ENCODE measurements at places on chromosomes 1 and 21.

DNA sequence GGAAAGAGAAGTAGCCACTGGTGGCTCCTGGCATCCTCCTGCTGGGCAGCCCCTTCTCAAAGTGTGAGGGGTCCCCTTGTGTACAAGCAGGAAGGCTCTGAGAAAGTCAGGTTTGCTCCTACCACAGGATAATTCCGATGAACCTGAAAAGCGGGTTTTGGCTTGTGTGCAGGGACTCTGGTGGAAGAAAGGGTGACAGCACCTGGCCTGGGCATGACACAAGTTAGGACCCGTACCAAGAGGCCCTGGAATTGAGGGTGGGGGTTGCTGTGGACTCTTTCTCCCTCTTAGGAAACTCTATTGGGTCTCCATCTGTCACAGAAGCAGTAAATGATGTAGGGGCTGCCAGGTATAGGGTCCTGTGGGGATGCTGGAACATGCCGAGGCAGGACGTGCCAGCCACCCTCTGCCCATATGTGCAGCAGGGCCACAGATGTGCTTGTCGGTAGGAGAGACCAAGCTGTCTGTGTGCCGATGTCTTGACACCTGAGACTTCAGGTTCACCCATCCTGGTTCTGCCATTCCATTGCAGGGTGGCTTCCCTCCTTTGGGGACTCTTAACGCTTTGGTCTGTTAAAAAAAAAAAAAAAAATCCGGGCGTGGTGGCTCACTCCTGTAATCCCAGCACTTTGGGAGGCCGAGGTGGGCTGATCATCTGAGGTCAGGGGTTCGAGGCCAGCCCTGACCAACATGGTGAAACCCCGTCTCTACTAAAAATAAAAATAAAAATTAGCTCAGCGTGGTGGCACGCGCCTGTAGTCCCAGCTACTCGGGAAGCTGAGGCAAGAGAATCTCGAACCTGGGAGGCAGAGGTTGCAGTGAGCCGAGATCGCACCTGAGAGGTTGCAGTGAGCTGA is 9.8 kb downstream of the C1orf35 start:
- DNase-seq: no peak

- DNase-seq: no peak
Measured at GRCh38 chr21:25381936-25382452, 225.3 kb downstream of the MRPL39 start.

DNA sequence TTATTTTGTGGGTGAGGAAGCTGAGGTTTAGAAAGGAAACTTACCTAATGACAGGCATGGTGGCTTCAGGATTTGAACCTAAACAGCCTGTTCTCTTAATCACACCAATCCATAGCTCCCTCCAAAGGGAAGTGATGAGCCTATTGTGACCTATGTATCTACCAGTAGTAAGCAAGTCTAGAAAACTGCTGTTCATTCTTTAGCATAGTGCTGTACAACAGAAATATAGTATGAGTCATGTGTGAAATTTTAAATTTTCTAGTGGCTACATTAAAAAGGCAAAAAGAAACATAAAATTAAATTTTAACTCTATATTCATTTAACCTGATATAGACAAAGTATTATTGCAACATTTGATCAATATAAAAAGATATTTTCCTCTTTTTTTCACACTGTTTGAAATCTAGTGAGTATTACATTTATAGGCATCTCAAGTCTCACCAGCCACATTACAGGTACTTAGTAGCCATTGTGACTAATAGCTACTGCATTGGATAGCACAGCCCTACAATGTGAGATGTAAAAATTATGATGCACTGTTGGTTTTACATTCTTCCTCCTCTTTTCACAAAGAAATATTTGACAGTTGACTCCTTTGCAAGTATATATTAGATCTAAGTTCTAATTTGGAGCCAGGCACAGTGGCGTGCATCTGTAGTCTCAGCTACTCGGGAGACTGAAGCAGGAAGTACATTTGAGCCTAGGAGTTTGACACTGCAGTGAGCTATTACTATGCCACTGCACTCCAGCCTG is 16.6 kb downstream of the IPO9 start:
- DNase-seq: peak; percentile 43

DNA sequence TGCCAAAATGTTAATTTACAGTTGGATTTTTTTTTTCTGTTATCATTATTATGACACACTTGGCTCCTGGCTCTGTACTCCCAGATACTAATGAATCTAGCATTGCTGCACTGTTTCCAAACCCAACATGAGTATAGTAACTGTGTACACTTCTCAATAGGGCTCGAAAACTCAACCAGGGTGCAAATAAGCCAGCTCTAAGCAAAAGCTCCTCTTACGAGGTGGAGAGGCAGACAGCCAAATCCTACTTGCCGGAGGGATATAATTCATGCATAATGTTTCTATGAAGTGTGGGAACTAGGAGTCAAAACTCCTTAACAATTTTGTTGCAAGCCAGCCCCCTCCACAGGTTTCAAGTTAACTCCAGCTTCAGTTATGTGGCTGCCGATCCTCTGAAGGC is 510.4 kb upstream of the ZP4 start:
- DNase-seq: no peak

Data from H54 (cell line).